Effector CD8-positive, alpha-beta T cell (primary cell): ENCODE measurements at places on chromosomes 3 and 15.

DNA sequence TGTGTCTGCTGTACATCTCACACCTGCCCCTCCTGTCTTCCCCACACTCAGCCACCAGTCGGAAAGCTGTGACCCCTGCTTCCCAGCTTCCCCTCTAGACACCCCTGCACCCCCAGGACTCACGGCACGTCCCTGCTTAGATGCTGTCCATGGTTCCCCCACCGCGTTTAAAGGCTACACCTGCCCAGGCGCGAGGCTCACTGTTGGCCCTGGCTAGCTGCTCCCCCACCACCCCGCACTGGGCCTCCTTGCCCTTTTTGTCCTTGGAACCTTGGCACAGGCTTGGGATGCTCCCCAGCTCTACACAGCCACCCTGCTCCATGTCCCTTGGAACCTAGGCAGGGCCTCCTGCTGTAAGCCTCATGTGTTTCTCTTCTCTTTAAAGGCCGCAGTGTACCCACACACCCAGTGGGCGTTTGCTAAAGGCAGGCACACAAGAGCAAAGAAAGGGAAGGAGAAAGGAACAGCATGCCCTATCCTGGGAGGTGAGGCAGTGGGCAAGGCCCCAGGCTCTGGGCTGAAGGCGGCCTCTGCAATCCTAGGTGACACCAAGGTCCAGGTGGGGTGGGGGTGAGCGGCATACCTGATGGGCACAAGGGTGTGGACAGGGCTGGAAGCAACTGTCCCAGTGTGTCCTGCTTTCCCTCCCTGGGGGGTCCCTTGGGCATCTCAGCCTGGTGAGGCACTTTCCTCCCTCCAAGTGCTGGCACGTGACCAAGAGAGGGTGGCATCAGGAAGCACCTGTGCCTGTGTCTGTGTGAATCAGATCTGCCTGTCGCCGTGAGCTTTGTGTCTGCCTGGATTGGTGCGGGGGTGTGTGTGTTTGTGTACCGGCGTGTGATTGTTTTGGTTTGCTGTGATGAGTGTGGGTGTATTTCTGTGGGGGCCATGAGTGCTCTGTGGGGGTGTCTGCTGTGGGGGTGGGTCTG is 54.4 kb downstream of the TPRA1 start:
- no peak for DNase-seq

GRCh38 chr3:4310971-4311370 is 7.8 kb downstream of the SETMAR start:
- no peak for DNase-seq

GRCh38 chr3:148389916-148390315 is 307.8 kb upstream of the AGTR1 start:
- DNase-seq = no peak

DNA sequence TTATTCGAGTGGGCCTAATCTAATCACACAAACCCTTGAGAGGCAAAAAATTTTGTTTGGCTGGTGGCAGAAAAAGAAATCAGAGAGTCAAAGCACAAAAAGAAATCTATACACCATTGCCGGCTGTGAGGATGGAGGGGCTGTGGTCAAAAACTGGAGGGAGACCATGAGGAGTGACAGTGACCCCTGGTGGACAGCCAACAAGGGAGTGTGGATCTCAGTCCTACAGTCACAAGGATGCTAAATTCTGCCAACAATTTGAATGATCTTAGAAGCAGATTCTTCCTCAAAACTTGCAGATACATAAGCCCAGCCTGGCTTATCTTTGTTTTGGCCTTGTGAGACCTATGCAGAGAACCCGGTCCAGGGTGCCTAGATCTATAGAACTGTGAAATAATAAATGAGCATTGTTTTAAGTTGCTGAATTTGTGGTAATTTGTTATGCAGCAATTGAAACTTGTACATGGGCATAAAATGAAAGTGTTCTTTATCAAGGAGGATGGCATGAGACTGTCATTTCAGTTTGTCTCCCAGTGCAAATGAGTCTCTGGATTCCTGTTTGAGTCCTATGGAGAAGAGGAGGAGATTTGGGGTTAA is 103.0 kb upstream of the ARHGEF26 start:
- DNase-seq = peak; percentile 3

- no peak for DNase-seq
Measured at GRCh38 chr3:67640023-67640660, 14.3 kb downstream of the SUCLG2 start.

GRCh38 chr15:61997786-61998185 is 62.5 kb downstream of the VPS13C start:
- no peak for DNase-seq

DNA sequence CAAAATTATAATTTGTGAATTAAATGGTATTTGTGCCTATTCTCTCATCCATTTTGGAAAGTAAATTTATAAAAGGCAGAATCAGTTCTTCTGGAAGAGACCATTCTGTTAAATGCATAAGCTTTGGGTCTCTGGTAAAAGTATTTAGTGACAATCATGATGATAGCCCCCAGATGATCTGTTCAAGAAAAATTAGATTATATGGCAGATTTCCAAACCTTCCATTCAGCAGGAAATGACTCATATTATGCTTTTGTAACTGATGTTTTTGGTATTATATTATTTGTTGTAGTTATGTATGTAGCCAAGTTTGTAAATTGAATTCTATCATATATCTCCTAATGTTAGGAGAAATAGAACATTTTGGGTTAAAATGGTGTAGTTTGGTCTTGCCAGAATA is 340.8 kb upstream of the DPH6 start:
- DNase-seq = no peak

DNA sequence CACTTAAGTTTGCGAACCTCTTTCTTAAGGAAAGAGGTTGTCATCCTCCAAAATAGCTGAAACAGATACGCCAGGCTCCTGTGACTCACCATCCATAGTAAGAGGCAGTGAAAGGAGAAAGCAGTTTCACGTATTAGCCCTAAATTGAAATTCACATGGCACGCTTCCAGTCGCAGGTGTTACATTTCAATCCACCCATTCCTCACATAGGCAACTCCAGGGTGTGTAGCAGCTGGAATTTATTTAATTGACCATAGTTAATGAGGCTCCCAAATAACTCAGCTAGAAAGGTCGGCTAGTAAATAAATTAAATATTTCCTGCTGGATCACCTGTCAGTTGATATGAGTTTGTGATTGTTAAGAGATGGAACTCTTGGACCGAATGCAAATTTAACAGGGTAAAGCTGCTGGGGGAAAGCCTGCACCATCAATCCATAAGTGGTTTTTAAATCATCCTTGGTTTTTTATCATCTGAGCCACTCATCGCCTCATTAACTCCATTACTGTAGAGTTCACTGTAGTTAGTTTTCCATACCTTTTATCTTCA is 19.6 kb downstream of the NSUN3 start:
- no peak for DNase-seq

DNA sequence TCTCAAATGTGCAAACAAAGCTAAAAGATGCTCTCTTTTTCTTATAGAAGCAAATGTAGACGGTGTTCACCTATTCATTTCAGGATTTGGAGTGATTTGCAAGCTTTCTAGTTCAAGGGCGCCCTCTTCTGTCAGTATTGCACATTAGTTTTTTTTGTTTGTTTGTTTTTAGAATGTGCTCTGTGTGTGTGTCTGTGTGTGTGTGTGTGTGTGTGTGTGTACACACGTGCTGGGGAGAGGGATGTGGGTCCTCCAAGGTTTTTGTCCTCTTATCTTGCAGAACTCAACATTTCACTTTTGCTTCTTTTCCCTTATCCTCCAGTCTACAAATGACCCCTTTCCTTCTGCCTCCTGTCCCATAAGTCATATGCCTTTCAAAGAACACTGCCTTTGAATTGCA is 23.5 kb downstream of the DNAH1 start:
- DNase-seq = peak; percentile 21

DNA sequence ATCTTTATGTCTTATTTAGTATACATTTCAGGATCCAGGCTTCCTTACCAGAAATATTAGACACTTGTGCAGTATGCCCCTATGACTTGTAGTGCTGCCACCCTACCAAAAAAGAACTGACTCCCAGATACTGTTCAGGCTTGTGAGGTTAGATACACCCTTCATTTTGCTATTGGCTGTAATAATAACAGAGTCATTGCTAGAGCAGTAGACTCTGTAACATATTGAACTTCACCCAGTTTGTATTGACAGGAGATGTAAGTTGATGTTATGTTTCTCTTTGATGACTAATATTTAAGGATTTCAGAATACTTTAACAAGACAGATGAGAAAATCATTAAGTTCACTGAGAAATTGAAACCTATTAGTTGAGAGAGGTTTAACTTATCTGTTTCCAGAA is 32.9 kb downstream of the RNF111 start:
- DNase-seq = no peak
